Stimulated activated CD8-positive, alpha-beta memory T cell treated with anti-CD3 and anti-CD28 coated beads, Interleukin-2, amount 100 ng/mL, for 1 hour (primary cell): ENCODE measurements at places on chromosomes 2 and 18.

GRCh38 chr2:74373985-74374384 is 6.1 kb downstream of the DCTN1 start:
- no peak for DNase-seq

- DNase-seq = no peak
These were observed 74.3 kb downstream of the NPAS2 start for GRCh38 chr2:100894105-100894795.

DNA sequence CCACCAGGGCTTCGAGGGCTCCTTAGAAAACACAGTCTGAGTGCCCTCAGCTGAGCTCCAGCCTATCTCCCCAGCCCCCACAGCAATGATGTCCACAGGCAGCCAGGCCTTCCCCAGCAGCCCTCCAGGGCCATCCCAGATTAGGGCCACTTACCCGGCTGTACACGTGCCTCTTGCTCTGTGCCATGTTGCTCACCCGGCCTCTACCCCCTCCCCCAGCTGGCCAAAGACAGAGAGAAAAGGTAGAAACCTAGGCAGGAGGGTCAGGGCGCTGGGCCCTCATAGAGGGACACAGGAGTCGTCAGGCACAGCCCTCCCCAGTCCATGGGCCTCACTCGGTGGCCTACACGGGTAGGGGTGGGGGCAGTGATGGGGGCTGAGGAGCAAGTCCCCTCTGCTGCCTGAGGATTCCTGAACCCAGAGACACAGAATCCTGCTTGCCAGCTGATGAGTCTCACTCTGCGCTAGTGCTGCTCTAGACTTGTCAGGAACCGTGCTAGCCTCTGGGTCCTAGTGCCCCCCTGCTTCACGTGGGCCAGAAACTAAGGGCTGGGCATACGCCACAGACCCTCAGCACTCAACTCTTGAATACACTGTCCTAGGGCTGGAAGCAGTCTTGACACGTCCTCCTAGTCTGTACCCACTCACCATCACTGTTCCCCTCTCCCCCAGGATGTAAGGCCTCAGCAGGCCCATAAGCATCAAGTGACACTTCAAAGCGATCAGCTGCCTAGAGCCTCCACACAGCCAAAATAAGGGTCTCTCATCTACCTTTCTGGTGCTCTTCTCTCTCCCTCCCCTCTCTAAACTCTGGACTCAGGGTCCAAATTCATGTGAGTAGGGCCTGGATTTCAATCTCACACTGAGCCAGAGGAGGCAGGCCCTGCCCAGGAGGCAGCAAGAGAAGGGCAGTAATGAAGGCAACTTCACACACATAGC is at the start of gene DCTN1:
Gene DCTN1 (minus strand): TSS at position 461 of the 939 bp plus-strand sequence. CDS start 274 bp downstream, at position 187.
- DNase-seq = no peak

DNA sequence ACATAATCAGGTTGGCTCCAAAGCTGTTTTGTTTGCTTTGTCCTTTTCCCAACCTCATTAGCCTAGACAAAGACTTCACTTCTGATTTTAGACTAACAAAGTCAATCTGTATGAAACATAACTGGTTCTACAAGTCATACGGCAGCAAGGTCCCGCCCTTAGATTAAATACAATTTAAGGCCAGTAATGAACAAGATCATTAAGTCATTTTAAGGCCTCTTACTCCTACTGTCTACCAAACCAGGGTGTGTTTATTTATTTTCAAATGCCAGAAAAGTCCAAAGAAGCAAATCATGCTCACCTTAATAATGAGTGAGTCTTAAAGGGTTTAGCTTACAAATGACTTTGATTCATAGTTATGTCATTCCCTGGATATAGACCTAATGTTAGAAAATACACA is 148.4 kb upstream of the ACVR2A start:
- no peak for DNase-seq

DNA sequence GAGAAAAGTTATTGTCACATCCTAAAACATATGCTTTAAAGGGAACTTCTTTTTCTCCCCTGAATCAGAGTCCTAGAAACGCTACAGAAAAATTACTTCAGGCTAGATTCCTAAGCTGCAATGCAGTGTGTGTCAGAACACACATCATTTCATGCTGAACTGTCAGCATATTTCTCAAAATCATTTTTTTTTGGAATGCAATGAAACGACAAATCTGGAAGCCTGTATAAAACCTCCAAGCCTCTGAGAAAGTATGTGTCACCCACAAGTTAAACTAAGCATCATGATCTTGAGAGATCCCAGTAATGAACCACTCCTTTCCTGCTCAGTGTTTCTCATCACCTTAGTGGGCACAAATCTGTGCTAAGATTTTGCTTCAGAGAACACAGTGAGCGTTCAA is 276.2 kb downstream of the ZNF521 start:
- DNase-seq = no peak

DNA sequence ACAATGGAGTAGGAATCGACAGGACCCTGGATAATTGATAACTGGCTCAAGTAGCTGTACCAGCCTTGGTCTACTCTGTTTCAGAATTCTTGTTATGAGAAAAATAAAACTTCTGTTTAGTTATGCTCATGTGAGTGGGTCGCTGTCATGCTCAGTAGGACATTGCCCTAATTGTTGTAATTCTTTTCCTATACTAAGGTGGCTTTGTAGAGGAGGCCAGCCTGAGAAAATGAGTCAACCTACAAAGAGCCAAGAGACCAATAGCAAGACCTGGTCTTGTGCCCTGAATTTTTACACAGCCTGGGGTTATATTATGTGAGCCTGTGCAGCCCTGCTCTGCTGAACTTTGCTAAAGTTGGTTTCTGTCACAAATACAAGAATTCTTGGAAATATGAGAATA is 238.4 kb downstream of the MEIS1 start:
- DNase-seq = no peak

GRCh38 chr2:18745431-18746272 is 156.3 kb upstream of the NT5C1B start:
- no peak for DNase-seq

DNA sequence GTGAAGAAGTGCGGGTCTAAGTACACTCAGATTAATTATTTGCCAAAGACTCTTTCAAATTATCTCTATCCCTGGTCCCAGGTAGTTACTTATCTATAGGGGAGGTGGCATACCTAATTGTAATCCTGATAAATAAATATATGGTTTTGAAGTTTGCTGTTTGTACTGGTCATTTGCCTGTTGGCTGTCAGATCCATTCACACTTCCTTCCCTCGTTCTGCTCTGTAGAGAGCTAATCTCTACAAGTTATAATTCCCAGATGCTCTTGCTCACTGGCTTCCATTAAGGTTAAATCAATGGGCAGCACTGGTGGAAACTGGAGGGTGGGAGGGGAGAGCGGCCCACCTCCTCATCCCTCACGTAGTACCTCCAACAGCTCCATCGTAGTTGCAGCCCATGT is 447.1 kb downstream of the TXNL1 start:
- no peak for DNase-seq

GRCh38 chr2:24840962-24841945 is 48.0 kb downstream of the CENPO start:
- DNase-seq = no peak

- no peak for DNase-seq
These were observed 82.4 kb upstream of the CAVIN2 start for GRCh38 chr2:191929288-191929687.

DNA sequence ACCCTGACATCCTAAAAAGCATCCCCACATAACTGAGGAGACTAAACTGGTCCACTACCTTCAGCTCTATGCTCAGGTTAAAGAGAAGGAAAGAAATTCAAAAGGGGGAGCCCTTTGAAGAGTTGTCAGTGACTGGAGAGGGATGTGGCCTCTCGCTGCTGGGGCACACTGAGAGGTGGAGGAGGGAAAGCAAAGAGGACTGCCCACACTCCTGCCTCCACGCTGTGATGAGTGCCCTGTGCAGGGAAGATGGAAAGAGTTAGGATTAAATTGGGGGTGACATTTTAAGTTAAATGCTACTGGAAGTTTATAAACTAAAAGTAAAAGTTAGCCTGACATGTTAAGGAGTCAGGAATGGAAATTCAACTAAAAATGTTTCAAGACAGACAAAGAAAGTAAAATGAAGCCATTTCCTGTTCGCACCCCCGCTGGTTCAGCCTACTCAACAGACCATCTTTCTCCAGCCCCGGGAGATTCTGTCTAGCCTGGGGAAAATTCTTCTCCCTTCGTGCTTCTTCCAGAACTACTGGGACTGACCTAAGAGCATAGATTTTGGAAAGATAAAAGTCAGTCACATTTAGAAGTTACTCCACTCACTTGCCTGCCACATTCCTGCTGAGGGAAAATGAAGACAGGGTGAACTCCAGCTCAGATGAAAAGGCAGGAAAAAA is 17.8 kb upstream of the INO80C start:
- no peak for DNase-seq

GRCh38 chr2:29223851-29224692 is 108.9 kb downstream of the CLIP4 start:
- DNase-seq = no peak

DNA sequence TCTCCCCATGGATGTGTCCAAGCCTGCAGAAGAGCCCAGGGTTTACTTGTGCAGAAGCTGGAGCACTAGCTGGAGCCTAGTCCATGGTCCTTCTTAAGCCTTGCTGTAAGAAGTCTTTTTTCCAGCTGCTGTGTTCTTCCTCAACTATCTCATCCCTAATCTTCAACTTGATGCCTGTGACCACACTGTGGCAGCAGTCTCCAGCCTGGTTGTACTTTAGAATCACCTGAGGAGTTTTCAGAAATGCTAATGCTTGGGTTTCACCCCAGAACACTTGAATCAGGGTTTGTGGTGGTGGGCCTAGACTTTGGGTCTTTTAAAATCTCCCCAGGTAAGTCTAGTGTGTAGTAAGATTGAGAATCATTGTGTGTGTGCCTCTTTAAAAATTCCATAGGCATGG is 173.6 kb downstream of the ADCYAP1 start:
- DNase-seq = no peak

DNA sequence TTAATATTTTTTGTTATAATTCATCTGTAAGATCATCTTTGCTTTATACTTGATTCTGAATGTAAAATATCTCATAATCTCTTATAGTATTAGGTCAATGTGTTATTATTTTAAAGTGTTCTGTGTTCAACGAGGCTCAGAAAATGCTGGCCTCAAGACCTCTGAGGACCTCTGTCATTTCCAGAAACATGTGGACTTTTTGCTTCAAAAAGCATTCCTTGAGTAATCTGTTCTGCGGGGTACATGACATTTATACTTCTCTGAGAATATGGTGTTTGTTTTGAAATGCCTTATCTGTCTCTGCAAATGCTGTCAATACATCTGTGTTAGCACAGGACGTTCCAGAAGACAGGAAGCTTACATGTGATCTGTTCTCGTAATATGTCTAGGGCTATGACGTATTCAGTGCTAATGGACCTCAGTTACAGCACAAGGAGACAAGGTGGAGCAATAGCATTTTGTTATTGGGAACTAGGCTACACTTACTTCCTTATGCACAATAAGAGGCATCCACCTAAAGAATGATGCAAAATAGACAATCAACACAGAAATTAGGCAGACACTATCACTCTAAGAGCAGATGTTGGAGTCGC is 37.6 kb upstream of the IL1RL1 start:
- DNase-seq = no peak

- no peak for DNase-seq
These were observed 913.7 kb upstream of the ACVR2A start for GRCh38 chr2:146931109-146931508.

DNA sequence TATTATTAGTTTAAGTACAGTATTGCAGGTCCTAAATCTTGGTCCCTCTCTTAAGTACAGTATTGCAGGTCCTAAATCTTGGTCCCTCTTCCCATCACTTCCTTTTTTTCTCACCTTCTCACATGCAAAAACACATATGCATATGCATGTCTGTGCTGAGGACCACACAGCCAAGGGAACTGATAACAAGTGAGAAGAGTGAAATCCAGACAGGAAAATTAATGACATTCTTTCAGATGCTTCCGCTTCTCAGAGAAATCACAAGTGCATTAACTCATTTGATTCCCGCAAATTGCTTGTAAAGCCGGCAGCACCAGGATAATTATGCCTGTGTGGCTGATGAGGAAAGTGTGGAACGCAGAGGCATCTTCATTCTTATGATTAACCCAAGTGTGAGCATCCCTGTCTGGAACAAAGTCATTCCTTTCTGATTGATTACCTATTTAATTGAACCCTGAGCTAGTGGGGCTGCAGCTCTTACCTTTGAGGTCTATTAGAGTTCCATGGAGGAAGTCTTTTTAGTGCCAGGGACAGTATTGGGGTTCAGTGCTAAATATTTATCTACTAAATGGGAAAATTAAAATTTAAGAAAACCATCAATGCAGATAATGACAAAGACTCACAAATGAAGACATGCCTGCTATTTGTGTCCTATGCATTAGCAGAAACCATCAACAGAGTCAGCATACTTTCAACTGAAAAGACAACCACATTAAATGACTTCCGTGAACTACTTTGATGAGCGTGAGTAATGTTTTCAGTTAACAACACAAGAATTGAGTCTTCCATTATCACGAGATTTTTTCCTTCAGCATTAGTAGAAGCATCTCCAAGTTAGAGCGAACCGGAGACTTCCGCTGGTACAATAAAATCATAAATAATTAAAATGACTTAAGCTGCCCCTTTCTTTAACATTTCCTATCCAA is 220.4 kb upstream of the SLC35G4 start:
- no peak for DNase-seq

DNA sequence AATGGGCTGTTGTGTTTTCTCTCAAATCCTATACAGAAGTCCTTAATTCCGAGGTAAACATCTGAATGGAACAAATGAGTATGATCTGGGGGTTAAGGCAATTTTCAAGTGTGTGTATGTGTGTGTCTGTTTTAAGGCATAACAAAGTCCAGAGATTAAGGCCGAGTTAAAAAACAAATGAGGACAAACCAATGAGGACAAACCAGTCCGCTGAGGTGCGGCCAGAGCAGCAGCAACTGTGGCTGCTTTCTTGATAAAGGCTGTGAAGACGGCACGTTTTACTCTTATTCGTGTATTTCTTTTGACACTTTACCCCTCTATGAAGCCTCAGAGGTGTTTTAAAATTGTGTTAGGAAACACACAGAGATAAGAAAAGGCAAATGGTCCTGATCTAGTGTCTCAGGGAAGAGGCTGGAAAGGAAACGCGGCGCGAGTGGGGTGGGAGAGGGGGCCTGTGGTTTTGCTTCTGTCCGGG is 495 bp upstream of the GULP1 start:
- no peak for DNase-seq

GRCh38 chr2:203790134-203790852 is 77.3 kb upstream of the CTLA4 start:
- DNase-seq = no peak

GRCh38 chr18:36534154-36534688 is 236.7 kb downstream of the FHOD3 start:
- DNase-seq = no peak

GRCh38 chr2:54763636-54764291 is 40.3 kb downstream of the EML6 start:
- no peak for DNase-seq

DNA sequence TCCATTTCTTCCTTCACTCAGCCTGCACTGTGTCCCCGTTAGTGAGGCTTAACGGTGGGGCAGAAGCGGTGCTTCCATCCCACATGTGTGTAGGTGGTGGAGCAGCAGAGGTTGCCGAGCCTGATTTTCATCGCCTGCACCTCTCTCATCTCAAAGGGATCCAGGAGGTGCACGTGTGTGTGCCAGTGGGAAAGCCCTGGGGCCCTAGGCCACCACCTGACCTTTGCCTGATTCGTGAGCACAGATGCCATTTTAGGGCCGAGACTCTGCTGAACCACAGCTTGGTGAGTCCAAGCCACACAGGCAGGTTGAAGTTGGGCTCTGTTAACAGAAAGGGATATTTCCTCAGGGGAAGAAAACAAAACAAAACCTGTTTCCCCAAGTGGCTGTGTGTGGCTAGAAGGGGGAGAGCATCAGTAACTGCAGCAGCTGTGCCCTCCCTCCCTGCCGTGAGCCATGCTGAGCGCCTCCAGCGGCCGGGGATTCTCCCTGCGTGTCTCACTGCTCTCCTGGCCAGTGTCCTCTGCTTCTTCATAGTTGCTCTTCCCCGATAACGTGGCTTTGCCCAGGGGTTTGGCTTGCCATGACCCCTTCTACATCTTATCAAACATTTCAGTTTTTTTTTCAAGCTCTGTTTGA is 81.5 kb downstream of the MAPRE2 start:
- no peak for DNase-seq
